ENCODE measurements at places on chromosomes 6 and 20. TPM values are rescaled to one million over a fixed set of nuclear protein-coding genes. Genes with fewer than 3 reads are reported as not detected.

DNA sequence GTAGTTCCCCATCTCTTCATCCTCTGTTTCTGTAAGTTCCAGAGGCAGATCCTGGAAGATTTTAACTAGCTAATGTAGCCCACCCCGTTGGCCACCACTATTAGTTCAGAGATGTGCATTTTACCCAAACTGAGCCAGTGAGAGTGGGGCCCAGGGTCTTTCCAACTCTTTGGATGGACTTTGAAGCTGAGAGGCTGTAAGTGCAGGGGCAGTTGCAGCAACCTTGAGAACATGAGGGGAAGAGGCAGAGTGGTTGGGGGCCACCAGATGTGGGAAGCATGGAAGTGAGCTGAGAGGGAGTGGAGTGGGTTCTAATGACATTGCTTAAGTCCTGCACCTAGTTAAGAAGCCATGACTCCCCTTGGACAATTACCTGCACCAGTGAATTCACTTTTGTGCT is 72.2 kb downstream of the CDH26 start:
- no peak for DNase-seq

DNA sequence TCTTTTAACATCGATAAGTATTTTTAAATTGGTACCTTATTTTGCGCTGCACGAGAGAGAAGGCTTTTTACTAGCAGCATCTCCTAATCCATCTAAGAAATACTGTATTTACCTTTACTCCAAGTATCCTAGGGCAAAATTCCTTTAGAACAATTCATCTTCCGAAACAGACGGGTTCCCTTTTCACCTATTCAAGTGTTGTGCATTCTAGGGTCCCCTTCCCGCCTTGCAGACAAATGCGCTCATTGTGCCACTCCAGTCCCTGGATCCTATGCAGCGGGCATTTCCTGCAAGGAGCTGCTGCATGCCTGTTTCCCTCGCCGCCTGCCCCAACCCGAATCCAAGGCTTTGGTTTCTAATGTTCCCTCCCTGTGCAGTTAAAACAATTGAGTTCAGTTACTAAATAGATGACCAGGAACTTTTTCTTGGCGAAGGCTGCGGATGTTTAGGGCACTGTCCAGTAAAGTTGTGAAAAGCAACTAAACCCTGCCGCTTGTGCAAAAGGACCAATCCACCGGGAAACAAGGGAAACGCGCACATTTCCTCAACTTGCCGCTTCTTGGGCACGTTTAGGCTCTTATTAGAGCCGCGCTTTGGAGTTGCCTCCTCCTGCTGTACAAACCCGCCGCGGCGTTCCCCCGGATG is 556 bp upstream of the SCAF8 start:
- DNase-seq: no peak

DNA sequence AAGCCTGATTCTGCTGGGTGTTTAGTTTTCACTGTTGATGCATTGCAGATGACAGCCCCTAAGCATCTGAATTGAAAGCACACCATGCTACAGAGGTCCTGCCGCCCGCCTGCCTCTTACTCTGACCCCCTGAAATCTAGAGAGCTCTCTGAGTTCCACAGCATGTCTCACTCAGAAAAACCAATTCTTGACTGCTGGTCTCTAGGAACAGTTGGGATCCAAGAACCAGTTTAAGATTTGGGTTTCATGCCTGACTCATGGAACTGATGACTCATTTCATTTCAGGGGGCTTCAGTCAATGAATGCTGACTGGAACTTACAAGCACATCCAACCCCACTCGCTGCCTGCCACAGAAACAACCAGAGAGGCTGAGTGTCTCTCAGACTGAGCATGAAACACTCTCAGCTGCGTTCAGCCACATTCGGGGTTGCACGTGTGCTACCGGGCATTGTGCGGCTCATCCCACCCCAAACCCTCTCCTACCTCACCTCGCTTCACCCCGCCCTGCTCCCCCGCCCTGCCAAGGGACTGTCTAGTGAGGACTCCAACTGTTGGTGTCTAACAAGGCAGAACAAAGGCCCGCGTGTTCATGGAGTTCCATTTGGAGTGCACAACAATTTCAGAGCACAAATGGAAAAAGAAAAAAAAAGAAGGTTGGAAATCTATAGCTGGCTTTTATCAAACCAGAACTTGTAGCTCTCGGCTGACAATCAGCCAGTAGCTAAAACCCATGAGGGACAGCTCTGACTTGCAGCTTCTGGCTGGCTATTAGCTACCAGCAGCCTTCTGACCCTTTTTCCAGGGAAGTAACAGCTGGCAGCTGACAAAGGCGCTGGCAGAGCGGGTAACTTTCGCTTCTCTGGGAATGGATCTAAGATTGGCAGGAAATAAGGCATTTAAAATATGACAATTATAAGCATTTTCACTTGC is 20.0 kb upstream of the TRAF3IP2 start:
- DNase-seq: no peak

GRCh38 chr6:137678451-137678850 is 184.3 kb upstream of the OLIG3 start:
- no peak for DNase-seq

DNA sequence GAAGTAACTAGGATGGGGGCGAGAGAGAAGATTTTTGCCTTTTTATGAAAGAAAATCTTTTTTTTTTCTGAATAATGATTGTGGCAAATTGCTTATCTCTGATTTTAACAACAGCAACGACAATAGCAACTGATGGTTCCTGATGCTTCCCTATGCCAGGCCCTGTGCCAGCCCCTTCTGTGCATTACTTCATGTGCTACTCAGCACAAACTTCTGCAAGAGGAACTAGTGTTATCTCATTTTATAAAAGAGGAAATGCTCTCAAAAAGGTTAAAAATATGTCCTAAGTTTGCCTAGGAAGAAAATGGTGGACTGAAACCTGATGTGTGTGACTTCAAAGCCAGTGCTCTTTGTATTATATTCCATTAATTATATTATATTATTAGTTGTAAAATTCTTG is 74.0 kb upstream of the RALGAPA2 start:
- no peak for DNase-seq

GRCh38 chr6:39388606-39389483 is 66.3 kb upstream of the KCNK16 start:
- peak; percentile 50 for DNase-seq

- no peak for DNase-seq
These were observed 1.4 kb downstream of the RAET1E start for GRCh38 chr6:149896491-149896890.

GRCh38 chr6:8006208-8006607 is 58.0 kb downstream of the BLOC1S5 start:
- no peak for DNase-seq

GRCh38 chr20:56759741-56760278 is 130.7 kb downstream of the TFAP2C start:
- DNase-seq: no peak

- no peak for DNase-seq
These were observed 4.4 kb upstream of the VWA7 start for GRCh38 chr6:31781244-31782125.

- no peak for DNase-seq
These were observed 261.4 kb upstream of the PRDM1 start for GRCh38 chr6:105824732-105825131.

GRCh38 chr6:7580927-7581618 is 8.9 kb upstream of the SNRNP48 start:
- DNase-seq: no peak

- DNase-seq: no peak
These were observed 164.0 kb downstream of the SOBP start for GRCh38 chr6:107653861-107654394.

- no peak for DNase-seq
These were observed 107.9 kb upstream of the PLEKHG1 start for GRCh38 chr6:150491811-150492172.

- DNase-seq: no peak
These were observed 10.8 kb downstream of the SERAC1 start for GRCh38 chr6:158157064-158157764.

DNA sequence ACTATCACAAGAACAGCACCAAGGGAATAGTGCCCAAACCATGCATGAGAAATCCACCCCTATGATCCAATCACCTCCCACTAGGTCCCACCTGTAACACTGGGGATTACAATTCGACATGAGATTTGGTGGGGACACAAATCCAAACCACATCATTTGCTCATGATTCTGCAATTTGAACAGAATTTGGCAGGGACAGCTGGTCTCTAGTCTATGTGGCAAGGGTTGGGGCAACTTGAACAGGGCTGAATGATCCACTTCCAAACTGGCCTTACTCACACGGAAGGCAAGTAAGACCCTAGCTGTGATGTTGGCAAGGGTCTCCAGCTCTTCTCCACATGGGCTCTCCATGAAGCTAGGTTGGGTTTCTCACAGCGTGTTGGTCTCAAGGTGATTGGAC is 10.1 kb upstream of the FKBP5 start:
- no peak for DNase-seq

GRCh38 chr20:61045876-61046585 is 206.0 kb upstream of the CDH4 start:
- no peak for DNase-seq

DNA sequence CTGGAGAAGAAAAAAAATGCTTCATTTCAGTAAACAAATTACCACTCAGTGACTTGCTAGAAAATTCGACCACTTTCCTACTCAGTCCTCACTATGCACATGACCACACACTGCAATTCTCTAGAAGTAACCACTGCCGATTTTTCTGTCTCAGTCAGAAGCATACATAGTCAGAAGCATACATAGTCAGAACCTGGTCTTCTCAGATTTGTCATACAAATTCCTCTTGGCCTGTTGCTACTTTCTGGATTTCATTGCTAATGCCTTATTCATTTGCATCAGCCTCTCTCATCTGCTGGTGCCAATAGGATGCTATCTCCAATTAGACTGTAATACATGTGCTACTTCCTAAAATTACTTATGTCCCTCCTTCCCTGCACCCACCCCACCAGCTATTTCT is 10.2 kb upstream of the KIF16B start:
- DNase-seq: no peak

DNA sequence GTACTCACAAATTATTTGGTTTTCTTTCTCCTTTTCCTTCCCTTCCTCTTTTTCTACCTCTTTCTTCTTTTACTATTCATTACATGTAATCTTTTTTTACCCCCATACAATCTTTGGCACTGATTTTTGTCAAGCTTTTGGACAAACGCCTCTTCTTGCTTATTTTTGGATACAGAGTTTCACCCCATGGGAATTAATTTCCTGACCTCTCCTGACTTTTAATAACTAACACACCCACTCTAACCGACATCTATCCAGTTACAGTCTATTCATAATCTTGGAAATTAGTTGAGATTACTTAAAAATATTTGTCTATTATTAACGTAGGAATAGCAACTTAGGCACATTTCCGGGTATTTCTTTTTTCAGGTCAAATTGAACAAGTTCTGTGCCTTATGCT is 101.2 kb downstream of the HDGFL1 start:
- no peak for DNase-seq

- DNase-seq: no peak
These were observed 43.2 kb upstream of the PKIB start for GRCh38 chr6:122567034-122567433.

- no peak for DNase-seq
These were observed 237.1 kb downstream of the SMOC2 start for GRCh38 chr6:168678077-168678476.

DNA sequence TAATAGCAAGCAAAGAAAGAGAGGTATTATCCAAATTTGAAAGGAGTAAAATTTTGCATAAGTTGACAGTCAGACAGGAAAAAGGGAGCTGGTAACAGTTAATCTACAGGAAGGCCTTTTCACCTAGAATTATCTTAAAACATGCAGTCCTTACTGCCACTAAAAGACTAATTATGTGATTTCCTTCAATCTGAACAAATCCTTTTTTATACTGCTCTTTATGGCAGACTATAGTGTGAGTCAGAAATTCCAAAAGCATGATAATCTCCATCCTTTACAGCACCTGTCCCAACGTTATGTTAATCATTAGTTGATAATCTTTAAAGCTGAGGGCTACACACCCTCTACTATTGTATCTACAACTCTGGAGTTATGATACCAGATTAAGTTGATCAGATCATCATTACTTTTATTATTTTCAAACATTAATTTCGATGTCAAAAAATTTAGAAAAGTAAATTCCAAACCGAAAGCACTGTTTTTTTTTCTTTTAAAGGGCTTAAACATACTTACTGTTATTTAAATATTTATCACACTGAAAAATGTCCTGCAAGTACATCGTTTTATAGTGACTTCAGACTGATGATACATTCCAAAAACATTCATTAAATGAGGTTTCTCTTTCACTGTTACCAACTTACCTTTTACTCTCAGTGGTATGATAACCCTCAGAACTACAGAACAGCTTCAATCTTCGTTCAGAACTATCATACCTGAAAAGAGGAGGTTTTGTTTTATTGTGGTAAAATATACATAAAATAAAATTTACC is 33.2 kb upstream of the AKAP7 start:
- DNase-seq: no peak

DNA sequence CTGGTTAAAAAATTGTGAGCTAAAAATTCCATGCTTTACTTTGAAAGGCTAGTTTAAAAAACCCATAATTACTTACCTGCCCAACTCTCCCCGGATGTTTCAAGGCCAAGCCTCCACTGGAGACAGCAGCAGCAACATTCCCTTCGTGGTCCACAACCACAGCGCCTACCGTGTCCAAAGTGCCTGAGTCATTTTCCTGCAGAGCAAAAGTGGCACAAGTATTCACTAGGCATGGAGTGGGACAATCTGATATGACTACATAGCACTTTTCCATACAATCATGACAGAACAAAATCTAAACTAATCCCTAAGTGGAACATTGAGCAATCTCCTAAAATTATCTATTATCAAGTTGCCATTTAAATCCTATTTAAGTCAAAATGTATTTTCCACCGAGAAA is 104.8 kb downstream of the TASP1 start:
- no peak for DNase-seq

DNA sequence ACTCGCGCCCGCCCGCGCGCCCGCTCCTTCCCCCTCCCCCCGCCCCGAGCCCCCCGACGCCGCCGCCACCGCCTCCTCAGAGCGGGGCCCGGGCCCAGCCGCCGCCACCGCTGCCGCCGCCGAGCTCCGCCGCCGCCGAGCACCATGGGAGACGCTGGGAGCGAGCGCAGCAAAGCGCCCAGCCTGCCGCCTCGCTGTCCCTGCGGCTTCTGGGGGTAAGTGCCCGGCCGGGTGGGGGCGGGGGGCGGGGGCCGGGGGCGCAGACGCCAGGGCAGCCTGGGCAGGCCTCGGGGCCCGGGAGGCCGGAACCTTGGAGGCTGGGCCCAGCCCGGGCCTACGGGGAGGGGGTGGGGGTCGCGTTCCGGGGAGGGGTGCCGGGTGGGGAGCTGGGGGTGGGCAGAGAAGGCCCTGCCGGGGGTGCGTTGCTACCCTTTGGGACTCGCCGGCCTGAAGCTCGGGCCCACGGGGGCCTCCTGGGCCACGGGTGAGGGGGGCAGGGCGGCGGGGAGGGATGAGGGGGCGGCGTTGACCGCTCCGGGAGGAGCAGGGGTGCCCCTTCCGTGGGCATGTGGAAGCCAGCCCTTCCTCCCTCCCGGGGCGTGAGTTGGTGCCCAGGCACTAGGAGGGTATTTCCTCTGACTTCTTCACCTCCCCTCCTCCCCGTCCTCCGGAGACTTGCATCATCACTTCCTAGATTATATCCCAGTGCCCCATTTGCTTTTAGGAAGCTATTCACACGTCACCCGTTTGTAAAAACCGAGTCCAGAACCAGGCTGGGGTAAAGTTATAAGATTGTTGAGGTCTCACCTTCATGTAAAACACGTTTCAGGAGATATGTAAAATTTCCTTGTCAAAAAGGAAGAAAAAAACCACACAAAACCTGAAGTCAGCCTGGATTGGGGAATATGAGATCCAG is 533 bp downstream of the ZFAND3 start:
- no peak for DNase-seq

C4B gene
- 14.4 TPM for polyA plus RNA-seq

PRR18 gene
- not detected for polyA plus RNA-seq

SYNDIG1 gene
- 1.0 TPM for polyA plus RNA-seq

TREM1 gene
- 0.20 TPM for polyA plus RNA-seq

SOX18 gene
- polyA plus RNA-seq: not detected

RNF182 gene
- polyA plus RNA-seq: 1.9 TPM

MMS22L gene
- 8.0 TPM for polyA plus RNA-seq

ADAM33 gene
- polyA plus RNA-seq: 53.8 TPM

WFDC12 gene
- not detected for polyA plus RNA-seq

TRDN gene
- not detected for polyA plus RNA-seq

All from BJ (cell line).